NCI-H446 (cell line): ENCODE measurements at places on chromosomes 1 and 21.

DNA sequence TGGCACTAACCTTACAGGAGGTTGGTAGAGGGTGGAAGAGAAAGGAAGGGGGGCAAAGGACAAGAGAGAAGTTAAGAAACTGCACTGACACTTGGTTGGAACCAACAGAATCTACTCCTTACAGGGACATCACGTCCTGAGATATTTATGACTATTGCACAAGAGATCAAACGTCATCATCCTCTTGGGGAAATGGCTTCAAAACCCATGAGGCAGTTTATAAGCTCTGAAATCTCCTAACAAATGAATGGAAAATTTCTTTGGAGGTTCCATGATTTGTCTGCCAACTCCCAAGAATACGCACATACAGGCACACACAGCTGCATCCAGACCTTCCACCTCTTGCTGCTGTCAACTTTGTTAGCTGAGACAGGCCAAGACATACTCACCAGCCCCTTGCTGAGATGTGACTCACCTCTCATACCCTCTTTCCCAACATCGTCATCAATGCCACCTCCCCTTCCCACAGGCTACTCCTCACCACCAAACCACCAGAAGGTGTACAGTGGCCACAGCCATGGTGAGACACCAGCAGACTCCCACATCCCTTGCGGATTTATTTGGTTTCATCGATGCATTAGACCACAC, 135.5 kb downstream of the SETD4 start:
- no peak for DNase-seq

DNA sequence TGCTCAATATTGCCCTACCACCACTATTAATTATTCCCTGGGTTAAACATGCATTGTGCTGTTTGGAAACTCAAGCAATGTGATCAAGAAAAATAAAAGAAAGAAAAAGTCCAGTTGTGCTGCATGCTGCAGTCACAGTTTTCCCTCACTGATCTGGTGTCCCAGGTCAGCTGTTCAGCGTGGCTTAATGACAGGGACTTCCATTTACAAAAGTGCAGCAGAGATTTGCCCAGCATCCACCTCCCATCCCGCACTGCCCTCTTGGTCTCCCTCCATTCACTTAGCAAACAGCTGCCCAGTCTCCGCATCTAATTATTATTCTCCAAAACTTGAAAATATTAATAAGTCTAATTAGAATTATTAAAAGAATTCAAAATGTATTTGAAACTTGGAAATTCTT, 2.0 kb upstream of the OR2T4 start:
- DNase-seq: no peak

DNA sequence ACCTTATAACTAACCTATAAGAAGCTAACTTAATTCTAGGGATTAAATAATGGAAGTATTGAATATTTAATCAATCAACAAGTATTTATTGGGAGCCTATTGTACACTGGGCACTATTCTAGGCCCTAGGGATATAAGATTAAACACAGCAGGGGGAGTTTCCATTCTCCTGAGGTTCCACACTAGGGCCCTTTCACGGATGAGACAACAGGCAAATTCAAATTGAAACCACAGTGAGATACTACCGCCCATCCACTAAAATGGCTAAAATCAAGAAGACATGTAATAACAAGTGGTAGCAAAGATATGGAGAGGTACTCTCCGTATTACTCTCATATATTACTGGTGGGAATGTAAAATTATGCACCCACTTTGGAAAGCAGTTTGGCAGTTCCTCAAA, 674.4 kb downstream of the KIF26B start:
- no peak for DNase-seq

- DNase-seq: no peak
Measured at GRCh38 chr1:244137276-244137675, 86.2 kb downstream of the ZBTB18 start.

- DNase-seq: no peak
Measured at GRCh38 chr1:203278885-203279406, 26.4 kb upstream of the BTG2 start.
